Panc1 (cell line): ENCODE measurements at places on chromosomes 7 and 10.

DNA sequence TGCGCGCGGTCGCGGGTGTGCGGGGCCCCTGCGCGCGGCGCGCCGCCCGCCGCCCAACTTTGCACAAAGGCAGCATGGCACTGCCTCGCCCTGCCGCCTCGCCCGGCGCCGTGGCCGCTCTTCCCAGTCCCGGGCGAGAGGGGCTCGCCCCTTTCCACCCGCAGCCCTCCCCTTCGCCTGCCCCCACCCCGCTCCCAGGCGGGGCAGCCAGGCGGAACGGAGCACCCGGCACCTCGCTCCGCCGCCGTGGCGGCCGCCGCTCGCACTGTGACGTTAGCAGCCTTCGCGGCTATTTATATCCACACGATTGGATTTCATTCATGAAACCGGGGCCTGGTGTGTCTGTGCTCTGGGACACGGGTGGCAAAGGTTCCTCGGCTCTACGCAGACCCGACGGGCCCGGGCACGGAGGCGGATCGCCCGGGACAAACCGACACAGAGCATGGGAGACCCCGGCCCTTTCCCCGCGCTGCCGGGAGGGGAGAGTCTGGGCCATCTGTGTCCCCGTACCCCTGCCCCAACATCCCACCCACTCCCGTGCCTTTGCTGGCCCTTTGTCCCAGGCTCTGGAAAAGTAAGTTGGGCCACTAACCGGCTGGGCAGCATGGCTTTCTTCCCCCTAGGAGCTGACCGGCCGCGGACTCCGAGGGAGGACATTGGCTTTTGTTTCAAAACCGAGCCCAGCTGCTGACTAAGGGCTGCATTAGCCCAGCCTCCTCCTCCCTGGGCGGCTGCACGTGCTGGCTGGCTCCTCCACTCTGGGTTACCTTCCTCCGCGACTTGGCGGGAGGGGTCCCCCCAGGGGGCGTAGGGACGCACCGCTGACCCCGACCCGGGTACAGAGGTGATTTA, at the start of gene RHOBTB1:
TSS of gene RHOBTB1 (minus strand) at position 128 of the 852 bp plus-strand sequence. CDS start 32,643 bp downstream, outside the sequence.
- DNase-seq: no peak

DNA sequence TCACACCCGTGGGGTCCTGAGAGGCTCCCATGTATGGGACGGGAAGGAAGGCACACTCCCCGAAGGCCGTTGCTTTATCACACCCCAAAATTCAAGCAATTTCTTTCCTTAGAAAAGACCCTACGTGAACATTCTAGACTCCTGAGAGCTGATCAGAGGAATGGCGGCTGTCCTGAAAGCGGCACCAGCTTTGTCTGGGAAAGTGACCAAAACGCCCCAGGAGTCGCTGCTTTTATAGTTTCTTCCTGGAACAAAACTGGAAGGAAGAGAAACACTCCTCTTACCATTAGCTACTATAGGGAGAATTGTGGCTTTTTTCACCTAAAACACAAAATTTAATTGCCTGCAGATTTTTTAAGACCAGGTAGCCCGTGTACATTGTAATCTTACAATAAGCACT, 261.8 kb upstream of the RNF32 start:
- DNase-seq: no peak

GRCh38 chr10:43943818-43944360, 295.2 kb upstream of the ZNF32 start:
- DNase-seq: no peak

- no peak for DNase-seq
Observed at GRCh38 chr7:130352194-130353074, 7.8 kb downstream of the CPA5 start.

DNA sequence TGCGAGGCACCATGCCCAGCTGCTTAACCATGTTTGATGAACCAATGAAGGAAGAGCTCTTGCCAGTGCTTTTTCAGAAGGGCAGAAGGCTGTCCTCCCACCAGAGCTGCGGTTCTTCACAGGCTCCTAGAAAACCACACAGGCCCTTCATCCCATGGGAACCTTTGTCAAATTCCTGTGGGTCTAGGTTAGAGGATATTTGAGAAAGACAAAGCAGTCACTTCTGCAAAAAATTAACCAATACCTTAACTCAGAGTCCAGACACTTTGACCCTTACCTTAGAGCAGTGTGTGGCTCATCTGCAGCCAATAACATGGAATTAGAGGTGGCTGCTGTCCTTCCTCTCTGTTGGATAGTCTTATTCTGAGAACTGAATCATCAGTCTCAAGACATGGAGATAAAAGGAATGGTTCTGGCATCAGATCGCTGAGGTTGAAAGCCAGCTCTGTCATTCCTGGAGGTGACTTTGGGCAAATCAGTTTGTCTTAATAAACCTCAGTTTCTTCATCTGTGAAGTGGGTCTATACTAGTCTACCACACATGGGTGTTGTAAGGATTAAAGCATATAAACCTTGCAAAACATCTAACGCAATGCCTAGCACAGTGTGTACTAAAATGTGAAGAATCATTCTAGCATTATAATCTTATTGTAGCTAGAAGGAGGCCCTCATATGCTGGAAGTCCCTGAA, 65.1 kb upstream of the PIP4K2A start:
- no peak for DNase-seq

GRCh38 chr7:1555046-1555812, 776 bp downstream of the TMEM184A start:
- no peak for DNase-seq

DNA sequence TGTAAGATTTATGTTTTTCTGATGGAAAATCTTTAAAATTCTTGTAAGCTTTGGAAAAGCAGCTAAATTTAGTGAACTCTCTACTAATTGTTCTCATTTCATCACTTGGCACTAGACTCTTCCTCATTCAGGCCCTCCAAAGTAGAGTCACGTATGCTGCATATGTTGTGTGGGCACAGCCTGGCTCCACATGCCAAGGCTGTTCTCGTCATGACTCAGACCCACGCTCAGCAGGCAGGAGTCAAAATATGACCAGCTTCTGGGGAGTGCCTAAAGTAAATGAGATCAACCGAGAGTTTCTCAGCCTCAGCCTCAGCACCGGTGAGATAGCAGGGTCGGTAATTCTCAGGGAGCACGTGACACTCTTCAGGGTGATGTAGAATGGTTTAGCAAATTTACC, 1672.9 kb downstream of the REEP3 start:
- DNase-seq: no peak

GRCh38 chr10:50567384-50567783, 56.4 kb downstream of the SGMS1 start:
- no peak for DNase-seq

- no peak for DNase-seq
Observed at GRCh38 chr10:23525406-23525805, 86.5 kb downstream of the OTUD1 start.

DNA sequence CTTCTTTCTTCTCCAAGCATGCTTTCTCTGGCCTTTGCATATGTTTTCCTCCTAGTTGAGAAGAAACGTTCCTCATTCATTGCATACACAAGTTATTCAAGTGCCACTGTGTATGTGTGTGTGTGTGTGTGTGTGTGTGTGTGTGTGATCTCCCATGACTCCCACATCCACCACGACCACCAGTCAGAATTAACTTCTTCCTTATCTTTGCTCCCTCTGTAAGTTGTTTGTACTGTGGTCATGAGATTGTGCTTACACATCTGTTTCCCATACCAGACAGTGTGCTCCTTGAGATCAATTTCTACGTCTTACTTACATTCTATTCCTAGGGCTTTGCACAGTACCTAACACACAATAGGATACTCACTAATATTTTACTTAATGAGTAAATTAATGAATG, 22.4 kb upstream of the FAM13C start:
- no peak for DNase-seq
